Stimulated activated CD8-positive, alpha-beta memory T cell treated with anti-CD3 and anti-CD28 coated beads, Interleukin-4, amount 100 ng/mL, for 24 hours (primary cell): ENCODE measurements at places on chromosomes 5 and 9.

DNA sequence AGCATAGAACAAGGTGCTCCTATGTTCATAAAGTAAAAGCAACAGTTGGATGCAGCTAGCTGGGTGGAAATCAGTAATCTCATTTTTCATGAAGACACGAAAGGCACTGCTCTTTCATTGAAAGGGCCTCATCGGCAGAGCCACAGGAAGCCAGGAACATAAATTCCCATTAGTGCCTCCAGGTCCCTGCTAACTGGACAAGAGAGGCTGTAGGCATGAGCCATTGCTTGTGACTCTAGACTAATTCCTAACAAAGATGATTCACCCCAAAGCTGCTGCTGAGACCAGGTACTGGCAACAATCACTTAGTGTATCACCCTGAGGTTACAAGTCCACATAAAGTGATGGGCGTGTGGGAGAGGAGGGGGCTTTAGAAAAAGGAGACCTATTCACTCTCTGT is 141.8 kb downstream of the BRINP1 start:
- DNase-seq, result no peak

DNA sequence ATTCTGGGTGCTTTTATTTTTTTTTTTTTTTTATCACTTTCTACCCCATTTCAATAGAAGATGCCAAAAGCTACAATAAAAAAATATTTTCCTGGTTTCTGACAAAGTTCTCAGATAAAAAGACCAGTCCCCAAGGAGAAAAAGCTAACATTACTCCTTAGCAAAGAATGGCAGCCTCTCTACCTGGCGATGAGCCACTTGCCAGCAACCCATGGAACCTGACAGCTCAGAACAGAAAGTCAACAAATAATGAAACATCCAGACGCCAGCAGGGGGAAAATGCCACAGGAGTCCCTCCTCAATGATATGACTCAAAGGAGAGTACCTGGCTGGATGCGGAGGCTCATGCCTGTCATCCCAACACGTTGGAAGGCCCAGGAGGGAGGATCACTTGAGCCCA is 123.2 kb downstream of the MYO10 start:
- no peak for DNase-seq

DNA sequence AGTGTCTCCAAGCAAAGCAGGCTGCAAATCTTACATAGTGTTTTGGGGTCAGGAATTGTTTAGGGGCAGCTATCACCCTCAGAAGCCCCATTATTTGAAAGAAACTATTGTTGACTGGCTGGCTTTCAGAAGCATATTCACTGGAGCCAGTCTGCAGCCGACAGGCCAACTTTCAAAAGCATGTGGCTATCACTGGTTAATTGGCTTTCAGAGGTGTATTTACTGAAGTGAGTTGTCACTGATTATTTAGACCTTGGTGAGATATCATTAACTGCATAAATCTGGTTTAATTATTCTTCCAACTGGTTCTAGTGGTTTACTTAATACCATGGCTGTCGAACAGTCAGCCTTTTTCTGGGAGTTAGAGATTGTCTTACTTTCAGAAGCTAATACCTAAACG is 247.0 kb downstream of the CWC27 start:
- no peak for DNase-seq

DNA sequence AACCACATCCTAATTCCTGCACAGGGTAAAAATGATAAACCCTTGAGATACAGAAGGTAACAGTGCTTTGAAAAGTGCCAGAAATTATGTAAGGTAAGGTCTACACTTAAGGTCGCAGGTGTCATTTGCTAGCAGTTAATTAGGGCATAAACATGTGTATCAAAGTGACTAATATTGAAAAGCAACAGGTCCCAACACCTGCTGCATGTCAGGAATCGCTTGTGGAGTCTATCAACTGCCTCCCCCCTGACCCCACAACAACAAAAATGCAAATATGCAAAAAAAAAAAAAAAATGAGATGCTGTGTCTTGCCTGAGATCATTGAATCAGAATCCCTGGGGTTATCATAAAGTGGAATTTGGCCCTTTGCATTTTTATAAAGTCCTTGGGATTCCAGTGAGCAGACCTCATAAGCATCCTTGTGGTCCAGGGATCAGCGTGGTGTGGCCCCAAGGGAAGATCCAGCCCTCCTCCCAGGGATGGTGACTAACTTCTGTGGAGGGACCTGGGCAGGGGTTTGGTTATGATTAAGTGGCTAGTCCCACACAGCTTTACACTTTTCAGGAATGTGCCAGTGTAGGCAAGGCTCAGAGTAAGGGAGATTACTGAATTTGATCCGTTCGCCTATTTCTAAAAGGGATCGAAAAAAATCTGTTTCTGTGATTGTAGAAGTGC is 92.5 kb upstream of the TNFSF8 start:
- DNase-seq, result no peak

DNA sequence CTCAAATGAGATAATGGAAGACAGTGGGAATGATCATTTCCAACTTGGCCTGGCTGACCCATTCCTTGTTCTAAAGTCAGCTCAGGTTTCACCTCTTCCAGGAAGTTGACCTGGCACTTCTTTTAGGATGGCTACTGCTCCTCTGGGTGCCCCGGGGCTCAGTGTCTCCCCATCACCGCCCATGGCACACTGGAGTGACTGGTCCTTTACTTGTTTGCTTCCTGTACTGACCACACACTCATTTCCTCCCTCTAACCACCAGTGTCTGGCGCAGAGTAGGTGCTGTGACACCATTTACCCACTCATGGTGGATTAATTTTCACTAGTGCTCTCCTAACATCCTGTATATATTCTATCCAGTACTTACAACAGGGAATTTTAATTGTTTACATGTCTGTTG is 183.5 kb downstream of the CDK5RAP2 start:
- no peak for DNase-seq

DNA sequence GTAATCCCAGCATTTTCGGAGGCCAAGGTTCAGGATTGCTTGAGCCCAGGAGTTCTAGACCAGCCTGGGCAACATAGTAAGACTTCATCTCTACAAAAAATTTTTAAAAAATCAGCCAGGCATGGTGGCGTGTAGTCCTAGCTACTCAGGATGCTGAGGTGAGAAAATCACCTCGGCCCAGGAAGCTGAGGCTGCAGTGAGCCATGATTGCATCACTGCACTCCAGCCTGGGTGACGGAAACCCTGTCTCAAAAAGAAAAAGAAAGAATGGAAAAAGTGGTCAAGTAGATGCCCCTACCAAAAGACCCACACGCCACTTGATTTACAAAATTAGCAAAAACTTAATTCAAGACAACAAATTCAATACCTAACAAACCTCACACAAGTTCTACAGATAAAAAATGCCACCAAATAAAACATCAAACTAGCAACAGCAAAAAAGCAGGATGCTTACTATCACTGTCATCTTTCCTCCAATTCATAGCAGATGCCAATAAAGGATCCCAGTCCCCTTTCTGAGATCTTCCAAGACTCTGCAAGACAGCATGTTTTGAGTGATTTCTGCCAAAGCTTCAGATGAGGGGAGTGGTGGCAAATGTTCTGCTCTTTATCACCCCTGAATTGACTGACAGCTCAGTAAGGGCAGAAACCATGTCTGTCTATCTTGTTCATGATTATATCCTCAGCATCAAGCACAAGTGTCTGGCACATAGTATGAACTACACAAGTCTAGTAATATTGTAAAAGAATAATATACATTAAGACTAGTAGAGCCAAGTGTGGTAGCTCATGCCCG is 34.2 kb upstream of the TESK1 start:
- DNase-seq, result peak; percentile 15

DNA sequence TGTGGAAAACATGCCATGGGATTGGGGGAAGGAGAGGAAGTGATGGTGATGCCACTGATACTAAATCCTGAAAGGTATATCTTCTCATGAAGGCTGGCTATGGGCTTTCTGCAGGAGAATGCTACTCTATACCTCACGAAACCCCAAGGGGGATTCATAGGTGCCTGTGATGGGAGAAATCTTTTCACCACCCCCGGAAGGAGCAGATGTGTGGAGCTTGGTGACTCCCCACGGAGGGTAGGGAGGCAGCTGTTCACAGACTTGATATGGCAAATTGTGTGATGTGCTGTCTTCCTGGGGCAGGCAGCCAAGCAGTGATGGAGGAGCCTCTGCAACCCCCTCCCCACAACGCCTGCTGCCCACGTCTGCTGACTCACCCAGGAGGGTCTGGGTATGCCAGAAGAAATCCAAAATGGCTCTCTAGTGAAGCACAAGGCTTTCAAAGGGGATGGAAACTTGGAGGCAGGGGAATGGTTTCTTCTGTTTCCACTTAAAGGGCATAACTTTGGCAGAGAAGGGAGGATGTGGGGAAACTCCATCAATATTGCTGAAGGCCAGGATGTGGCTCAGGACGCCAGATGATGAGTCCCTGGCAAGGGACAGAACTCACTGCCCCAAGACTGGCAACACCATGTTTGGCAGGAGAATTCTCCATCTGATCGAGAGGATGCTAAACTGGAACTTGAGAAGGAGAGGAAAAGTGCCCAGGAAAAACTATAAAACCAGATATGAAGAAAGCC is 188.3 kb downstream of the GABBR2 start:
- DNase-seq, result no peak
